Effector memory CD4-positive, alpha-beta T cell (primary cell): ENCODE measurements at places on chromosomes 5 and 9.

DNA sequence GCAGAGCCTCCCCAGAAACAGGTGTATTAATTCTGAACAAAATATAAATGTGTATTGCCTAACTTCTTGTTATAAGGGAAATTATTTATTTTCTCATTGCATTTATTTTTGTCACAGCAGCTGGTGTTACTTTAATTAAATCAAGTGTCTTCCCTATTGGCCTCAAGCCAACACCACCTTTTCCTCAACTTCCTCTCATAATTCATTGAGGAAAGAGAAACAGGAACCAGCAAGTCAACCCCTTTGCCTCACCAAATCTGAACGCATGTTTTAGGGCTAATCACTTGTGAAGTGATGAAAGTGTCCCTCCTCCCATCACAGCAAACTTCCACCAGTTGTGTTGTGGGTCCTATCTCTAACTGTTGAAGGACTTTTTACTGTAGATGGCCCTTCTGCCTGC, 73.1 kb downstream of the DIRAS2 start:
- DNase-seq: no peak

DNA sequence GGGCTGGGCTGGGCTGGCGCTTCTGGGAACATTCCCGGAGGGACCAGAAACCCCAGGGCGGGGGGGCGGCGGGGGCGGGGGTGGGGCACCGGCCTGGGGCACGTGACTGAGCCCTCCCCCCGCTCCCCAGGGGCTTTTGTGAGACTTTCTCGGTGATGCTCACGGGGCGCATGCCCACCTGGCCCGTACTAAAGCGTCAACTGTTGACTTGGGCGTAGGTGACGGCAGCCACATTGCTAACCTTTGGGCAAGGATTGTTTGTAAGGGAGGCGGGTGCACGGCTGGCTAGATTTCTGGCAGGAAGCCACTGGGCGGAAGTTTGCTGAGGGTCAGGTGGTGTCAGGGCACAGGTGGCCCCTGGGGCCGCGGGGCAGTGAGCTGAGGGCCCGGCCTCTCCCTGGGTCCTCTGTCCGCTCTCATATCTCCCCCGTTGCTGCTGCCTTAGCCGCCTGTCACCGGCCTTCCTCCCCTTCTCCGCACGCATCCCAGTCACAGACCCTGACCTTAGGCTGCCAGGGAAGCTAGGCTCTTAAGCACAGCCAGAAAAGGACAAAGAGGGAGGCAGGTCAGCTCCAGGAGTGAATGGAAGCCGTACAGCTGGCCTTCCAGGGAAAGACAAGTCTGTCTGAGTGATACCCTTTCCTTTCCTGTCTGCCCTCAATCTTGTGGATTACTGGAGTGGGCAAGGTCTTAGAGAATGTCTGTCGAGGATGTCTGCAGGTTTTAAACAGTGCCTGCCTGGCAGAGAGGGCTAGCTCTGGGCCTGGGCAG, 812 bp downstream of the CACFD1 start:
- no peak for DNase-seq

GRCh38 chr5:138594305-138595058, 19.3 kb upstream of the HSPA9 start:
- no peak for DNase-seq

- no peak for DNase-seq
These were observed 64.1 kb upstream of the FCN1 start for GRCh38 chr9:134981829-134982228.

GRCh38 chr5:92514896-92515295, 1066.1 kb downstream of the NR2F1-AS1 start:
- no peak for DNase-seq
